Activated CD4-positive, alpha-beta T cell treated with anti-CD3 and anti-CD28 coated beads for 36 hours (primary cell): ENCODE measurements at places on chromosomes 4 and X.
A peak's percentile ranks its signal among the peaks of the same experiment; 100 is the strongest.

GRCh38 chr4:183342541-183343533 lies 20.6 kb upstream of the CLDN24 start:
- peak; percentile 14 for DNase-seq

GRCh38 chrX:106948641-106949040 lies 28.4 kb downstream of the CLDN2 start:
- DNase-seq, result no peak

DNA sequence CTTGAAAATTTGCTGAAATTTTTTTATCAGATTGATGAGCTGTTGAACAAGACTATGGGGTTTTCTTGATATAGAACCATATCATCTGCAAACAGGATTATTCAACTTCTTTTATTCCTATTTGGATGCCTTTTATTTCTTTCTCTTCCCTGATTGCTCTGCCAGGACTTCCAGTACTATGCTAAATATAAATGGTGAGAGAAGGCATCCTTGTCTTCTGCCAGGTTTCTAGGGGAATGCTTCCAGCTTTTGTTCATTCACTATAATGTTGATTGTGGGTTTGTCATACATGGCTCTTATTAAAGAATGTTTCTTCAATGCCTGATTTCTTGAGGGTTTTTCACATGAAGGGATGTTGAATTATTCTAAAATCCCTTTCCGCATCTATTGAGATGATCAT lies 1139.5 kb downstream of the FAM133A start:
- no peak for DNase-seq

GRCh38 chr4:138803051-138803450 lies 212.5 kb upstream of the NOCT start:
- no peak for DNase-seq
